CD14-positive monocyte (primary cell): ENCODE measurements at places on chromosomes 2 and 18. TPM values are rescaled to one million over a fixed set of nuclear protein-coding genes. Genes with fewer than 3 reads are reported as not detected.

Gene SPP2
- not detected for polyA plus RNA-seq

Gene HOXD12
- polyA plus RNA-seq: not detected

Gene LAMA3
- not detected in 2 replicates for polyA plus RNA-seq

Gene MPHOSPH10
- 5.6 TPM for polyA plus RNA-seq

DNA sequence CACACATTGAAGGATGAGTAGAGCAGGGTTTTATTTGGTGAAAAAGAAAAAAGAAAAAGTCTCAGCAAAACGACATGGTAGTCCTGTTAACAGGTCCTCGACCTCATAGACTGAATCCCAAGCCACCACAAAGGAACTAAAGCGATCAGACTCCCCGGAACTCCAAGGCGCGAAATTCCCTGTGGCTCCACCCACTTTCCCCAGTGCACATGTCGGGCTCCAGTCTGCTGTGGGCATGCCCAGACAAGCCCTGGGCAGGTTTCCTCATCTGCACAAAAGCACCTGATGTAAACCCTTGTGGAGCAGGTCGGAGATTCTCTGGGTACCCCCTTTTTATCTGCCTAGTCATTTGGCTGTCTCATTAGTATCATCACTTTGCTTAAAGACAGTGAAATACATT, 170.7 kb upstream of the FSIP2 start:
- no peaks in the 10 kb centered on the region for H3K36me3 ChIP-seq
- DNase-seq: no peak
- no peak overlapping the region for H3K27ac ChIP-seq
- no peaks in the 10 kb centered on the region for H3K27me3 ChIP-seq
- no peak overlapping the region for H3K4me3 ChIP-seq

DNA sequence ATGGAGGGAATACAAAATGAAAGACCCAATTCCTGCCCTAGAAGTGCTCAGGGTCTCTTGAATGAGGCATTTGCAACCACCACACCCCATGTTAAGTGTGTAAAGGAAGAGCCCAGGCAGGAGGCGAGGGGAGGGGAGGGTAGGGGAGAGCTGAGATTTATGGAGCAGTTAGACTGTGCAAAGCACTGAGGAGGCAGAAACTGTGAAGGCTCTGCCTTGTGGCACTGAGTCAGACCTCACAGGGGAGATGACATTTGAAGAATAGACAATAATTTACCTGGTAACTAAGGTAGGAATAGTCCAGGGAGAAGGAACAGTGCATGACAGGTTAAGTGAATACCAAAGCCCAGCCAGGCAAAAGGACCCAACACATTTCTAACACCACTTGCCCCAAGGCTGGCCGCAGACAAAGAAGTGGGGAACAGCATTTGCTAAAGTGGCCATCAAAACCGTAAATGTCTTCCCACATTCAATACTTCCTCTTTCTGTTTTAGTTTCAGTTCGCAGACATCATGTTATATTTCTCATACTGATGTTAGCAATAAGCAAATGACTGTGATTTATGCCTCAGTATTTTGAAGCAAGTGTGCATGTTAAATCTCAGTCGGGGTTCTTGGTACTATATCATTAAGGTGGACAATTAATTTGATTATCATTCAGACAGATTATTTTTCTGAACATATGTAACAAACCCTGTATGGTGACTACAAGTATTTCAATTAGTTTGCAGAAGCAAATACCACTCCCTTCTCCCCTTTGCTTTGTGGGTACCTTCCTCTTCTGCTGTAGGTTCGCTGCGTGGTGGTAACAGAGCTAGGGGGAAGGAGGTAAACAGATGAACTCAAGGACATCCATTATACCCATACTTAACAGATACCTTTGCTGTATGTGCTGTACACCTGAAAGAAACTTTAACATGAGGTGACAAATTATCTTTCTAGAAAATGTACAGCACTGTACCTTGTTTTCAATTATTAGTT, 27.5 kb downstream of the CDH20 start:
- H3K4me3 ChIP-seq: peak overlapping the region; percentile 57
- no peaks in the 10 kb centered on the region for H3K27me3 ChIP-seq
- no peak overlapping the region for H3K27ac ChIP-seq
- no peaks in the 10 kb centered on the region for H3K4me1 ChIP-seq
- H3K36me3 ChIP-seq: no peaks in the 10 kb centered on the region

DNA sequence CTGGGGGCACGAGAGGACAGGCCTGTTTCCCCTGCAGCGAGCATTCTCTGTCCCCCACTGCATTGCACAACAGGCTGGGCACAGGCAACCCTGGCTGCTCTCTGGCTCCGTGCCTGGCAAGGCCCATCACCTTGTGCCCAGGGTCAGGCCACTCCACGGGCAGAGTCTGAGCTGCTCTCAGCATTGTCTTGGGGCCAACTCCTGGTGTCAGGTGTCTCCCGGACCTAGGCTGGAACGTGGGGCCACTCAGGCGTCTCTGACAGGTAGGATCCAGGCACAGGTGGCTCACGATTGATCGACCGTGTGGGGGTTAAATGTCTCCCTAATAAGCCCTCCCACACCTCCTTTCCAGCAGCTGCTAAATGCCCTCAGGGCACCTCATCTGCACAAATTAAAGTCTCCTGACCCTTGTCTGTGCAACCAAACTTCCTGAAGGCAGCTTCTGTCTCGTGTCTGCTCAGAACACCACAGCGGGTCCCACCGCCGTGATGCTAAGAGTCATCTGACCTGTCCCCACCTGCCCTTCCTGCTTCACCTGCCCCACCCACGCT, 66.6 kb upstream of the GPC1 start:
- H3K4me1 ChIP-seq: no peaks in the 10 kb centered on the region
- H3K27ac ChIP-seq: no peak overlapping the region
- no peak overlapping the region for H3K4me3 ChIP-seq
- DNase-seq: no peak
- no peaks in the 10 kb centered on the region for H3K36me3 ChIP-seq

DNA sequence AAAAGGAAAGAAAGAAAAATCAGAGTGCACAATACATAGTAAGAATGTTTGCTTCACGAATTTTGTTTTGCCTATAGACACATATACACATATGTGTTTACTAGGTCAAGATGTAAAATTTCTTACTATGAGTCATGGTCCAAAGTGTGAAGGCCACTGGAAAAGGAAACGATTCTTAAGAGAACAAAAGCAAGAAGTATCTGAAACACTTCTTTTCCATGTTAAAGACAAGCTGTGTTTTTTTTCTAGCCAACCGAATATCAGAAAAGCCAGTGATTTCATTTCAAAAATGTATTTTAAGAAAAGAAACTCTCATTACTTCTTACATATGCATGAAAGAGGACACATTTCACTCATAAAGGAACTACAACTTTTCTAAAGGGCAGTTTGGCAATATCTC, 24.9 kb downstream of the PECR start:
- H3K36me3 ChIP-seq: peaks cover 16% of the 10 kb centered on the region
- peaks cover 11% of the 10 kb centered on the region for H3K4me1 ChIP-seq
- no peak for DNase-seq
- H3K4me3 ChIP-seq: no peak overlapping the region
- H3K27ac ChIP-seq: peak overlapping the region; percentile 12

- peak; percentile 59 for DNase-seq
- H3K27me3 ChIP-seq: peaks cover 27% of the 10 kb centered on the region
- H3K36me3 ChIP-seq: peaks cover 32% of the 10 kb centered on the region
- peak overlapping the region; percentile 85 for H3K27ac ChIP-seq
- peaks cover 58% of the 10 kb centered on the region for H3K4me1 ChIP-seq
Observed at GRCh38 chr2:111122631-111123421, 2.1 kb downstream of the BCL2L11 start.

GRCh38 chr2:166449439-166449838, 44.6 kb downstream of the SCN7A start:
- no peaks in the 10 kb centered on the region for H3K36me3 ChIP-seq
- no peak overlapping the region for H3K4me3 ChIP-seq
